ENCODE measurements at places on chromosomes 13 and 19. TPM values are rescaled to one million over a fixed set of nuclear protein-coding genes. Genes with fewer than 3 reads are reported as not detected.
A peak's percentile ranks its signal among the peaks of the same experiment; 100 is the strongest.

GRCh38 chr19:38551450-38551813 lies 66.3 kb downstream of the MAP4K1 start:
- DNase-seq, result no peak

GRCh38 chr19:19613506-19613905 lies 5.0 kb downstream of the PBX4 start:
- no peak for DNase-seq

The HIPK4 gene
- total RNA-seq, result 0.15 TPM

- DNase-seq, result no peak
These were observed 16.8 kb upstream of the ADGRE2 start for GRCh38 chr19:14795078-14795721.

- peak; percentile 85 for DNase-seq
These were observed at the start of gene NR2C2AP for GRCh38 chr19:19203012-19203856. Gene NR2C2AP (minus strand): TSS chr19:19203414. CDS start chr19:19203060, 354 bp downstream.

- no peak for DNase-seq
These were observed 3.8 kb upstream of the CASP14 start for GRCh38 chr19:15045506-15045905.

- peak; percentile 66 for DNase-seq
These were observed 3.8 kb downstream of the BCAT2 start for GRCh38 chr19:48806818-48807589.

- peak; percentile 61 for DNase-seq
These were observed 897 bp upstream of the DMKN start for GRCh38 chr19:35514282-35514809.

- DNase-seq, result no peak
These were observed 9.5 kb upstream of the ERFL start for GRCh38 chr19:41937525-41938468.

DNA sequence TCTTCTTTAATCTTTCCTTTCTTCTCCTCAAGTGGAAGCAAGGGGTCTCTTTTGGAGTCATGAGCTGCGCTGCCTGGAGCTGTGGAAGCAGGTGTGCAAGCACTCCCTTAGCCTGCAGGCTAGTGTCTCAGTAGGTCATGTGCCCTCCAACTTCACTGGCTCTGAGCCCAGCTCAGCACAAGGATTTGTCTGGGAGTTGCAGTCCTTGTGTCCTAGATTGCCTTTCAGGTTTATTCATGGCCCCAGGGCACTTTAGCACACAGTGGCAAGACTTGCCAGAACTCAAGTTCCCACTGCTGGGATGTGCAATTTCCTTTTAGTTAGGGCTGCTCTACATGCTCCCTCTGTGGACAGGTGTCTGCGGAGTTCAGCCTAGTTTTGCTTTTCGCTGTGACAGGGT lies 211.7 kb downstream of the LIG4 start:
- no peak for DNase-seq

DNA sequence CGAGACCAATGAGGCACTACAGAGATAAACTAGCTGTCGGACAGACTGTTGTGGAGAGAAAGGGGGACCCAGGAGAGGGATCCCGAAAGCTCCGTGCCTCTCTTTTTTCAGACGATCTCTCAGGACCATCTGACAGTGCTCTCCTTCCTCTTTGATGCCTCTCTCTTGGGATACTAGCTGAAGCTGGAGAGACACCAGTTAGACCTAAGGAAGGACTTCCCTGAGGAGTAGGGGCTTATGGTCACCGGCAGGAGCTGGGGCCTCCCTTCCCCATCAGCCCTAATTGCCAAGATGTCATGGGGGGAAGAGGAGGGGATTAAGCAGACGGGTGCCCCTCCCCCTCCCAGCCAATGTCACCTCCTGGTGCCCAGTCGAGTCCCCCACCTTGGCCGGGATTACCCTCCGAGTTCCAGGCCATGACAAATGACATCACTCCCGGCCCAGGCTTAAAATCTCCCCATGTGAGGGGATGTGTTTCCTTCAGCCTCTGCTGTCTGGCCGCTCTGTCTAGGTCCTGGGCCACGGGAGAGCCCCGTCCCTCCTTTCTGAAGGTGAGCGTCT lies at the start of gene CRX:
Gene CRX, plus strand, starts transcription at position 478 of the 561 bp plus-strand sequence. CDS start 12,507 bp downstream, outside the sequence.
- no peak for DNase-seq

- DNase-seq, result no peak
These were observed 74.6 kb downstream of the B3GLCT start for GRCh38 chr13:31274390-31274789.

DNA sequence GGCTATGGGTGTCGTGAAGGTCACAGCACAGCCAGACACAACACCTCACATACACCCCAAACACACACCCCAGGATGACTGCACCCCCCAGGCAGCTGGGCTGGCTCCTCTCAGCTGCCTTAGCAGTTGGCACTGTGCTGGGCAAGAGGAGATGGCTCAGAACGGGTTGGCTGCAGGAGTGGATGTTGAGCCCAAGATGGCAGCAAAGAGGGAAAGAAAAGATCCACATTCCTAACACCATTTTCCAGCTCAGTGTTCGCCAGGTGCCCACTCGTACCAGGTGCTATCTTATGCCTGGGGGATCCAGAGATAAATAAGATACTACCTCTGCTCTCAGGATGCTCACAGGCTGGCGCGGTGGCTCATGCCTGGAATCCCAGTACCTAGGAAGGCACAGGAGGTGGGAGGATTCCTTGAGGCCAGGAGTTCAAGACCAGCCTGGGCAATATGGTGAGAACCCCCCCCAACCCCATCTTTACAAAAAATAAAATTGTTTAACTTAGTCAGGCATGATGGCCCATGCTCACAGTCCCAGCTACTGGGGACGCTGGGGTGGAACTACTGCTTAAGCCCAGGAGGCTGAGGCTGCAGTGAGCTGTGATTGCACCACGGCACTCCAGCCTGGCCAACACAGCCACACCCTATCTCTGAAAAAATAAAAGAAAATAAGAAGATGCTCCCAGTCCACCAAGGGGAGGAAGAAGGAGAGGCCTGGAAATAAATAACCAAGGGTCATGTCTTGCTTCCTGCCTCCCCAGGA lies 89.7 kb upstream of the ZNF507 start:
- DNase-seq, result no peak

The OSCAR gene
- 0.24 TPM for total RNA-seq

DNA sequence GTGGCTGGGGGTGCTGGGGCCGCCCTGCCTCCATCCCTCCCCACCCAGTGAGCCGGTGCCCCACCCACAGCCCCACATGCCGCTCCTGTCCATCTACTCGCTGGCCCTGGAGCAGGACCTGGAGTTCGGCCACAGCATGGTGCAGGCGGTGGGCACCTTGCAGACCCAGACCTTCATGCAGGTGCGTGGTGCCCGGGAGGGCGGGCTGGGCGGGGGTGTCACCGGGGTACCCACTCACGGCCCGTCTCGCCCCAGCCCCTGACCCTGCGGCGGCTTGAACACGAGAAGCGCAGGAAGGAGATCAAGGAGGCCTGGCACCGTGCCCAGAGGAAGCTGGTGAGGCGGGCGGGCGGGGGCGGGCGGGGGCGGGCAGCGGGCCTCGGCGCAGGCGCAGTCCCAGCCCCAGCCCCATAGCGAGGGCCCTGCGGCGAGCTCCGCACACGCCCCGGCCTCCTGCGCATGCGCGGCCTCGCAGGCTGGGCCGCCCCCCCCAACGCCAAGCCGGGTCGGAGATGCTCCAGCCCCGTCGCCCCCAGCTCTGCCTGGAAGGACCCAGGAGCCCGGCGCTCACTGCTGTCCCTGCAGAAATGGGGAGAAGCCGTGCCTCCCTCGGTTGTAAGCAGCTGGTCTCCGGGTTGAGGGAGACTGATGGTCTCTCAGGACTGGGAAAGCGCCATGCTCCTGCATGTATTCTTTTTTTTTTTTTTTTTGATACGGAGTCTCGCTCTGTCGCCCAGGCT lies 7.7 kb downstream of the ARHGAP45 start:
- no peak for DNase-seq

GRCh38 chr19:55549500-55550320 lies 4.4 kb upstream of the SBK3 start:
- peak; percentile 67 for DNase-seq

- no peak for DNase-seq
These were observed 5.9 kb upstream of the GPR32 start for GRCh38 chr19:50764409-50764808.

GRCh38 chr13:94305463-94305862 lies 174.0 kb downstream of the DCT start:
- no peak for DNase-seq

GRCh38 chr13:95226932-95227695 lies 74.1 kb downstream of the ABCC4 start:
- no peak for DNase-seq

DNA sequence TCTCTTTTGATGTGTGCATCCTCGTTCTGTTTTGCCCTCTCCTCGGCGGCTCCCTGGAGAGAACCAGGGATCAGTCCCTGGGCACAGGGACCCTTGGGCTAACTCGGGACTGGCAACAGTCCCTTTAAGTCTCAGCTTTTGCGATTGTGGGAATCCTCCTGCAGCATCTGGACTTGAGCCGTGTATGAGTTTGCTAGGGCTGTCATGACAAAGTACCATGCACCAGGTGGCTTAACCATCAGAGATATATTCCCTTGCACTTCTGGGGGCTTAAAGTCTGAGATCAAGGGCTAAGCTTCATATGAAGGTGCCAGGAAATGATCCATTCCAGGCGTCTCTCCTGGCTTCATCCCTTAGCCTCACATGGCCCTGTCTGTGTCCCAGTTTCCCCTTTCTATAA lies 34.5 kb downstream of the ARHGEF18 start:
- DNase-seq, result no peak

The RNF17 gene
- total RNA-seq, result not detected

DNA sequence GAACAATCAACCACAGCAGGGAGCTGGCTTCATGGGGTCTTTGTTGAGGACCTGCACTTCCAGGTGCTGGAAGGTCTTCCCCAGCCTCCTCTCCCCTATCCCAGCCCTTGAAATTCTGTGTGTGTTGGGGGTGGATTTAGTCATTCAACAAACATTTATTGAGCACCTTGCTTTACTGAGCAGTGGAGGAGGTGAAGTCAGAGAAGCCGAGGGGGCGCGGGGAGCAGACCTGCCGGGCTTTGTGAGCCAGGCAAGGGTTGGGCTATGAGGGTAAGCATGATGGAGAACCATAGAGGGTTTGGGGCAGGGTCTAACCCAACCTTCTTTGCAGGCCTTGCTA lies 3.5 kb upstream of the C19orf85 start:
- DNase-seq, result no peak

The ELSPBP1 gene
- not detected for total RNA-seq

The SLC25A41 gene
- total RNA-seq, result 0.42 TPM

- no peak for DNase-seq
These were observed 3.9 kb downstream of the WDR18 start for GRCh38 chr19:988081-988480.
